ENCODE measurements at places on chromosomes 7 and 10. TPM values are rescaled to one million over a fixed set of nuclear protein-coding genes. Genes with fewer than 3 reads are reported as not detected.
A peak's percentile ranks its signal among the peaks of the same experiment; 100 is the strongest.

DNA sequence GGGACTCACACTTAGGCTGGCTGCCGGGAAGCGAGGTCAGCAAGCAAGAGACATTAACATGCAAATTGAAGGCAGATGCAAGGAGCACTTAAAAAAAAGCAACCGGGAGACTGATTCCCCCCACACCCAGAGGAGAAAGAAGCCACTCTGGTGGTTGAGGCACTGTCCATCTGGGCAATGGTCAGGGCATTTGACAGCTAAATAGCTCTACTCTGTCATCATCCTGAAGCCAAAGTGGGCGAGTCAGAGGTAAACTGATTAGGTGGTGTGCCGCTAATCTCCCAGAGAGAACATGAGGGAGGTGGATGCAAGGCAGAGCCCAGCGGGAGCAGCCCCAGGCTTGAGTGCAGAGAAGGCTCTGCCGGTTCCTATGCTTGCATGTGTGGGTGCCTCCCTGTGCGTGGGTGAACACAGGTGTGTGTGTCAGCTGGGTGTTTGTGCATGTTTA lies 100.6 kb downstream of the PLXNA4 start:
- no peak overlapping the region for H3K4me3 ChIP-seq
- no peaks in the 10 kb centered on the region for H3K36me3 ChIP-seq
- H3K27me3 ChIP-seq: no peaks in the 10 kb centered on the region
- no peak overlapping the region for H3K27ac ChIP-seq
- DNase-seq: no peak
- no peaks in the 10 kb centered on the region for H3K4me1 ChIP-seq

DNA sequence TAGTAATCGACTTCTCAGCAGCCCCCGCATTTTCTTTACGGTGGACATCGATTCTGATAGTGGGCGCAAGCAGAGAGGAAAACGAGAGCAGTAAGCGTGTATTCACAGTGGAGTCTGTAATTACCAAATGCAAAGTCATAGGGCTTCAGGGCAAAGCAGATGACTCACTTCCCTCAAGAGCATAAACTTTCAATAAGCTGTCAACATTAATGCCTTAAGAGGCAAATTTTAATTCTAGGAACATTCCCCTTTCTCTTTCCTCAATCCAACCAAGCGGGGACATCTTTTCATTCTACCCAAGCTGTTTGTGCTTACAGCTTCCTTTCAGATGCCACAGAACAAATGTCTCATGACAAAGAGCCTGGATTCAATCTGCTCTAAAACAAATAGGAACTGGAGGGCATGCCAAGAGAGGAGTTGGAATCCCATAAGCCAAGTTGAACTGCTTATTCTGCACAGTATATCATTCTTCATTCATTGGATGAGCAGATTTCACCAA lies 48.6 kb downstream of the MALSU1 start:
- DNase-seq: no peak
- H3K27me3 ChIP-seq: no peaks in the 10 kb centered on the region
- H3K4me1 ChIP-seq: no peaks in the 10 kb centered on the region
- no peak overlapping the region for H3K4me3 ChIP-seq
- no peaks in the 10 kb centered on the region for H3K36me3 ChIP-seq

- H3K27ac ChIP-seq: no peak overlapping the region
- no peaks in the 10 kb centered on the region for H3K4me1 ChIP-seq
- H3K36me3 ChIP-seq: no peaks in the 10 kb centered on the region
- peak; percentile 68 for DNase-seq
Observed at GRCh38 chr10:113945075-113945686, 90.7 kb downstream of the NHLRC2 start.

DNA sequence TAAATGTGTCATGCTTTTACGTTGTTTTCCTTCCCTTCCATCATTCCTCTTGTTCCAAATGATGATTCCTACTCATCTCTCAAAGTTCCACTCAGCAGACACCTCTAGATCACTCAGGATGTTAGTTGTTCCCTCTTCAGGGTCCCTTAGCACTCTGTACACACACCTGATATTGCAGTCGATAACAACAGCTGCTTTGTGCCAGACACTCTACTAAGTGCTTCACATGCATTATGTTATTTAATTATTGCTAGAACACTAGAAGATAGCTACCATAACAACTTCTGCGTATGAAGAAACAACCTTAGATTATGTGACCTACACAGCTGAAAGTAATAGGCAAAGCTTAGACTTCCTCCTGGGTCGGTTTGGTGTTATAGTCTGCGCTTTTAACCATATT lies 29.6 kb downstream of the PCBD1 start:
- H3K4me1 ChIP-seq: no peaks in the 10 kb centered on the region
- H3K27ac ChIP-seq: no peak overlapping the region
- no peaks in the 10 kb centered on the region for H3K27me3 ChIP-seq
- H3K4me3 ChIP-seq: no peak overlapping the region
- no peak for DNase-seq

- no peak for DNase-seq
- no peak overlapping the region for H3K27ac ChIP-seq
- no peaks in the 10 kb centered on the region for H3K36me3 ChIP-seq
- no peaks in the 10 kb centered on the region for H3K27me3 ChIP-seq
- H3K4me1 ChIP-seq: no peaks in the 10 kb centered on the region
- no peak overlapping the region for H3K4me3 ChIP-seq
Observed at GRCh38 chr7:4037877-4038276, 644.2 kb upstream of the FOXK1 start.

DNA sequence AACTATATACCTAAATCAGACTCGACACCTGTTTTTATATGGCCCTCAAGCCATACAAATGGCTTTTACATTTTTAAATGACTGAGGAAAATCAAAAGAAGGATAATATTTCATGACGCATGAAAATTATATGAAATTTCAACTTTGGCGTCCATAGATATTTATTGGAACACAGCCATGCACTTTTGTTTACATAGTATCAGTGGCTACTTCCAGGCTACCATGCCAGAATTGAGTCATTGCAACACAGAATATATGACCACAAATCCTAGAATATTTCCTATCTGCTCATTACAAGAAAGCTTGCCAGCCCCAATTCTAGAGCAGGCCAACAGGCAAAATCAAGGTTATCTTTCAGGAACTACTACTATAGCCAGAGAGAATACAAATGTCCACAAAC lies 29.3 kb downstream of the AFAP1L2 start:
- no peaks in the 10 kb centered on the region for H3K36me3 ChIP-seq
- H3K4me1 ChIP-seq: no peaks in the 10 kb centered on the region
- H3K27ac ChIP-seq: no peak overlapping the region
- no peak overlapping the region for H3K4me3 ChIP-seq
- no peak for DNase-seq
- H3K27me3 ChIP-seq: no peaks in the 10 kb centered on the region

GRCh38 chr7:29564496-29565223 lies 1.0 kb downstream of the PRR15 start:
- DNase-seq: peak; percentile 75
- peak overlapping the region; percentile 49 for H3K4me3 ChIP-seq
- H3K36me3 ChIP-seq: no peaks in the 10 kb centered on the region
- peak overlapping the region; percentile 83 for H3K27ac ChIP-seq
- no peaks in the 10 kb centered on the region for H3K27me3 ChIP-seq
- no peaks in the 10 kb centered on the region for H3K4me1 ChIP-seq

- H3K4me1 ChIP-seq: no peaks in the 10 kb centered on the region
- H3K27me3 ChIP-seq: no peaks in the 10 kb centered on the region
- DNase-seq: no peak
- no peak overlapping the region for H3K4me3 ChIP-seq
- H3K36me3 ChIP-seq: no peaks in the 10 kb centered on the region
Observed at GRCh38 chr7:16460789-16461493, 4.6 kb downstream of the SOSTDC1 start.

DNA sequence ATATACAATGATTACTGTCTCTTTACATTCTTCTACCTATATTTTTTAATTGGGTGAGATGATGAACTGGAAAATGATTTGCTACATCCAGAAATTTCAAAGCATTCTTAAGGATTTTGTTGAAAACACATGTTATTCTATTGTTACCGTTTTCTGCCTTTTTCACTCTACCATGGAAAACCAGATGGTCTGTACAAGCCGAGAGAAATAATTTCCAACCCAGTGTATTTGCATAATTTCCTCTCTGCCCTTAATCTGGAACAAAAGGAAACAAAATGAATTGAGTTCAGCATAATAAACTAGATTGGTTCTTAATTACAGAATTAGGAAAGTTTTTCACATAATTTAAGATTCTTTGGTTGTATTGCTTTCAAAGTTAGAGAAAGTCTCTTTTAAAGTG lies 211.2 kb downstream of the CACNB2 start:
- H3K4me1 ChIP-seq: no peaks in the 10 kb centered on the region
- no peak for DNase-seq
- H3K36me3 ChIP-seq: no peaks in the 10 kb centered on the region

- H3K4me3 ChIP-seq: no peak overlapping the region
- no peak for DNase-seq
- H3K36me3 ChIP-seq: no peaks in the 10 kb centered on the region
Observed at GRCh38 chr7:94698275-94698674, 42.3 kb upstream of the SGCE start.

DNA sequence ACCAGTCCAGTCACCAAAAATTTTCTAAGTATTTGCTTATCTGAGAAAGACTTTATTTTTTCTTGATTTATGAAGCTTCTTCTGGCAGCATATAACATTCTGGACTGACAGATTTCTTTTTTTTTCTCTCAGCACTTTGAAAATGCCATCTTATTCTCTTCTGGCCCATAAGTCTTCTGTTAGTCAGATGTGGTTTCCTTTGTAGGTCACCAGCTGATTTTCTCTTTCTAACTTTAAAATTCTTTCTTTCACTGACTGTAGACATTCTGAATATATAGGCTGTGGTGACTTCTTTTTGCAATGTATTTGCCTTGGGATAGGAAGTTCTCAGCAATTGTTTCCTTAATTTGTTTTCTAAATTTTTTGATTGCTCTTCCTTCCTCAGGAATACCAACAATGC lies 172.5 kb downstream of the CCDC7 start:
- no peaks in the 10 kb centered on the region for H3K4me1 ChIP-seq
- no peaks in the 10 kb centered on the region for H3K36me3 ChIP-seq
- H3K27me3 ChIP-seq: no peaks in the 10 kb centered on the region
- no peak overlapping the region for H3K27ac ChIP-seq
- no peak for DNase-seq

Gene SERPINE1
- 1.4 TPM for total RNA-seq

Gene MALRD1
- 0.27 TPM for total RNA-seq

Gene C10orf105
- total RNA-seq: not detected

Gene MYL10
- not detected for total RNA-seq

Gene ERVW-1
- total RNA-seq: not detected

Gene HOXA2
- total RNA-seq: 1.8 TPM

Gene RBP3
- not detected for total RNA-seq

Gene NKX1-2
- total RNA-seq: 0.07 TPM

Data from colonic mucosa (tissue), 4 donors.